ENCODE measurements at places on chromosomes 4 and X.

- no peak overlapping the region for H3K27ac ChIP-seq
- H3K27me3 ChIP-seq = peaks cover 2% of the 10 kb centered on the region
- no peaks in the 10 kb centered on the region for H3K4me1 ChIP-seq
- H3K4me3 ChIP-seq = no peak overlapping the region
- DNase-seq = no peak
- H3K36me3 ChIP-seq = no peaks in the 10 kb centered on the region
Measured at GRCh38 chrX:38379088-38379487, 26.7 kb downstream of the OTC start.

DNA sequence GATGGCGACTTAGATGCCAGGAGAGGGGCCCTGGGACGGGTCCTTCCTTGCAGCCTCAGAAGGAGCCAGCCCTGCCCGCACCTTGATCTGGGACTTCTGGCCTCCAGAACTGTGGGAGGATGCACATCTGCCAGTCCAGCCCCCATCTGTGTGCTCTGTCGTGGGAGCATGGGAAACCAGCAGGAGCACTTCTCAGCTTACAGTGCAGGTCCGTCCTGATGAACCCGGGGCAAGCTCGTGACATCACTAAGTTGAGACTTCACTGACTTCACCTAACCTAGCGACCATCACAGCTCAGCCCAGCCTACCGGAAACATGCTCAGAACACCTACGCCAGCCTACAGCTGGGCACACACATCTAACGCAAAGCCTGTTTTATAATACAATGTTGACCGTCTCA lies 38.1 kb downstream of the ABLIM2 start:
- no peaks in the 10 kb centered on the region for H3K36me3 ChIP-seq
- H3K27me3 ChIP-seq = no peaks in the 10 kb centered on the region
- DNase-seq = no peak
- H3K4me1 ChIP-seq = peaks cover 3% of the 10 kb centered on the region

GRCh38 chr4:87804871-87805270 lies 5.5 kb downstream of the IBSP start:
- DNase-seq = no peak
- H3K4me1 ChIP-seq = no peaks in the 10 kb centered on the region
- H3K4me3 ChIP-seq = no peak overlapping the region
- H3K27me3 ChIP-seq = no peaks in the 10 kb centered on the region

DNA sequence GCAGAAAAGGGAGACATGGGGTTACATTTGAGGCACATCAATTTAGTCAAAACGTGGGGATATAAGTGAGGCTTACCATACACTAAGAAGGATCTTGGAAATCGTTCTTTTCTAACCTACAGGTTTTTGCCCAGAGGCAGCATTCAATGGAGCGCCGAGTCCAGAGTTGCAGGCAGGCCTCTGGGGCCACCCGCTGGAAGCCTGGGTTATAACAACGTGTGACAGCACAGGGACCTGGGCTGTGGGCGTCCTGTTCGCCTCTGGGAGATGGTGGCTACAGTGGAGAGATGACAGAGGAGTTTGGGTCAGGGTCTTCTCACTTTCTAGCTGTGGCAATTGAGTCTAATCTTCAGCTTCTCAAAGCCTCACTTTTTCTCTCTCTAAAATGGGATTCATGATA lies 53.9 kb downstream of the ENPP6 start:
- no peak for DNase-seq
- H3K27me3 ChIP-seq = peaks cover 55% of the 10 kb centered on the region
- peaks cover 3% of the 10 kb centered on the region for H3K4me1 ChIP-seq
- H3K36me3 ChIP-seq = no peaks in the 10 kb centered on the region
- no peak overlapping the region for H3K4me3 ChIP-seq

GRCh38 chrX:134551376-134552048 lies 91.5 kb downstream of the HPRT1 start:
- peaks cover 7% of the 10 kb centered on the region for H3K36me3 ChIP-seq
- peak overlapping the region; percentile 18 for H3K4me3 ChIP-seq
- DNase-seq = no peak
- peaks cover 27% of the 10 kb centered on the region for H3K27me3 ChIP-seq

- no peaks in the 10 kb centered on the region for H3K4me1 ChIP-seq
- H3K27ac ChIP-seq = no peak overlapping the region
- no peak overlapping the region for H3K4me3 ChIP-seq
- DNase-seq = no peak
- peaks cover 1% of the 10 kb centered on the region for H3K27me3 ChIP-seq
Measured at GRCh38 chr4:152971053-152971452, 34.9 kb downstream of the FHDC1 start.

DNA sequence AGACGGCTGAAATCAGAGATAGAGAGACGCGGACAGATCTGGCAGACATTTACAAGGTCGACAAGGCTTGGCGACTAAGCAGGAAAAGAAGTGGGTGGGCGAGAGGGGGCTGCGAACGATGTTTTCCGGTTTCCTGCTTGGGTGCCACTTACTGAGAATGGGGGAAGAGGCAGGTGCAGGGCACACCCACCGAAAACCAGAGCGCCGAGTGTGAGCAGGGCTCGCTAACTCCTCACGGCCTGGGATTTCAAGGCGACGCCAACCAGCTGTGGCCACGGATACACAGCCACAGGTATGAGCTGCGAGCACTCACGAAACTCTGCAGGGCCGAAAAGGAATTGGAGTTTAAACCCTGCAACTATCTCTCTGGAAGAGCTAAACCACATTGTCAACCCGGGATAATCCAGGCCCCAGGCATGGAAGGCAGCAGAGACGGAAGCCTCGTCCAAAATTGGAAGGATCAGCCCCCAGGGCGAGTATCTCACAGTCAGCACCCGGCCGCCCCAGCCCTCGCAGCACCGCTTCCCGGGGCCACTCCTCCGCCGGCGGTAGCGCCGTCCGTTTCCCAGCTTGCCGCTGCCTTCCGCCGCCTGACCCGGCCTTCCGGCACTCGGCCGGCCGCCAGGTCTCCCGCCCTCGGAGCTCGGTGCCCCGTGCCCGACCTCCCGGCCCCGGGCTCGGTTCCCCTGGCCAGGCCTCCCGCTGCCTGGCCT lies 778 bp downstream of the CASP3 start:
- DNase-seq = peak; percentile 43
- peaks cover 53% of the 10 kb centered on the region for H3K4me1 ChIP-seq
- H3K4me3 ChIP-seq = peak overlapping the region; percentile 96

- H3K4me3 ChIP-seq = no peak overlapping the region
- H3K4me1 ChIP-seq = no peaks in the 10 kb centered on the region
- peak; percentile 59 for DNase-seq
Measured at GRCh38 chr4:182938205-182938645, 21.0 kb upstream of the DCTD start.

GRCh38 chrX:8971116-8971515 lies 62.8 kb downstream of the FAM9B start:
- H3K4me3 ChIP-seq = no peak overlapping the region
- H3K27me3 ChIP-seq = no peaks in the 10 kb centered on the region
- H3K4me1 ChIP-seq = peaks cover 2% of the 10 kb centered on the region
- no peak for DNase-seq

GRCh38 chr4:6346373-6347110 lies 76.9 kb downstream of the WFS1 start:
- H3K27me3 ChIP-seq = peaks cover 4% of the 10 kb centered on the region
- H3K27ac ChIP-seq = no peak overlapping the region
- no peaks in the 10 kb centered on the region for H3K4me1 ChIP-seq

DNA sequence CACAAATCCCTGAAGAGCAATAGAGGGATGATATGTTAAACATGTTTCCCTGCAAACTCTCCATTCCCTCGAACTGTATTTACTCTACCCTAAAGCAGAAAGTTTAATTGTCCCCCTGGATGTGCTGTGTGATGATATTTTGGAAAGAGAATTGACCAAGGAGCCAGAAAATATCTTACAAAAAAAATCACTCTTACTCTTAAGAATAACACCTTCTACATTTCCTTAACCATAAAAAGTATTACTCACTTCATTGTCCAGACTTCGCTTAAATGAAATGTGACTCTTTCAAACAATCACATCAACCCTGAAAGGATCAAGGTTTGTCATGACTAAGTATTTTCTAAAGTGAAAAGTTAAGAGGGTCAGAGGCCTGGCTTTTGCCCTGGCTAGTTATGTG lies 49.0 kb upstream of the EGFL6 start:
- H3K4me3 ChIP-seq = no peak overlapping the region
- no peaks in the 10 kb centered on the region for H3K27me3 ChIP-seq
- no peaks in the 10 kb centered on the region for H3K36me3 ChIP-seq
- H3K4me1 ChIP-seq = no peaks in the 10 kb centered on the region

GRCh38 chr4:76059750-76060149 lies 14.8 kb upstream of the ART3 start:
- H3K4me1 ChIP-seq = peaks cover 58% of the 10 kb centered on the region
- peak overlapping the region; percentile 18 for H3K4me3 ChIP-seq
- no peaks in the 10 kb centered on the region for H3K27me3 ChIP-seq
- H3K36me3 ChIP-seq = no peaks in the 10 kb centered on the region
- DNase-seq = peak; percentile 29

DNA sequence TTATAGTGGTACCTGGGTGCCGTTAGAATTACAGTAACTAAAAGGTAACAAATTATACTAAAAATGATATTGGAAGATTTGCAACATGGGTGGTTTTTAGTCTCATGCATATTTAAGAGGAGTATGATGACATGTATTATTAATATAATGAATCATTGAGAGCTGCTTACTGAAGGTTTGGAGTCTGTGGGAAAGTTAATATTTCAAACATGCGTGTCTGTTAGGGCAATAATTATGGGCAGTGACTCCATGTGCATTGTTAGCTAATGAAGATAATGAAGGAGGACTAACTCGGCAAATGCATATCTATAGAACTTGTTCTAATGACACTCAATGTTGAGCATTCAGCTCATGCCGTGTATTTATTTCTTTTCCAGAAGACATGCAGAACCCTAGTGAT lies 47.1 kb downstream of the MTHFD2L start:
- no peak overlapping the region for H3K27ac ChIP-seq
- DNase-seq = no peak
- H3K27me3 ChIP-seq = no peaks in the 10 kb centered on the region
- no peak overlapping the region for H3K4me3 ChIP-seq

- no peak overlapping the region for H3K4me3 ChIP-seq
- H3K36me3 ChIP-seq = no peaks in the 10 kb centered on the region
- H3K27ac ChIP-seq = no peak overlapping the region
- no peak for DNase-seq
Measured at GRCh38 chr4:6956434-6957147, 47.0 kb downstream of the TBC1D14 start.

- no peaks in the 10 kb centered on the region for H3K27me3 ChIP-seq
- H3K4me3 ChIP-seq = no peak overlapping the region
- no peak overlapping the region for H3K27ac ChIP-seq
Measured at GRCh38 chr4:35771571-35771970, 472.7 kb downstream of the ARAP2 start.

DNA sequence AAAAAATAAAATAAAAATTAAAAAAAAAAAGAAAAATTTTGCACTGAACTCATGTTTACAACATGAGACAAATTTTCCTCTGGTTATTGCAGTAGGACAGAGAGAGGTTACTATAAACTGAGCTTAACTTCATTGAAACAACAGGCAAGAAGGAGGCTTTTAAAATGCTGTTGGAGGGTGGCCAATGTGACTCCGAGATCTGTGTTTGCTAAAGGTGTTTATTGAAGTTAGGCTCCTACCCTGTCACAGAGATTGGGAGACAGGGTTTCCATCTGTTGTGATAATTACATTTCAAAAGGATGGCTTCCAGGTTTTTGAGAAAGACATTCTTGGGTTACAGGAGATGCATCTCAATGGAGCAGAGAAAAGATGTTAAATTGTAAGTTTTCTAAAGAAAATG lies 370.5 kb upstream of the HS3ST1 start:
- no peaks in the 10 kb centered on the region for H3K36me3 ChIP-seq
- no peak overlapping the region for H3K27ac ChIP-seq
- no peak overlapping the region for H3K4me3 ChIP-seq
- no peak for DNase-seq
- H3K27me3 ChIP-seq = no peaks in the 10 kb centered on the region

DNA sequence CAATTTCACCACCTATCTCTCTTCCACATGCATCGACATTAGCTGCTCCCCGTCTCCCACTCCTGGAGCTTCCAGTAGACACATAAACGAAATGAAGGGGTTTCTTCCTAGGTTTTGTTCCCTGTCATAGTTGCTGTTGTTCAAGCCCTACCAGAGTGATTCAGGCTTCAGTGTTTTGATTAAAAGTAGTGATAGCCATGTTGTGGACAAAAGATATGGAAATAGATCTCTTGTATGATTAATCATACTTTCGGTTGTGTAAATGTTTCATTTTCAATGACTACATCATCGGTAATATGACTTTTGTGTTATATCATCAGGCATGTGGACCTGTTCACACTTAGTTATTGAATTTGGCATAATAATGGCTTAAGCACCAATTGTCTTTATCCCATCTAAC lies 96.5 kb upstream of the KLF3 start:
- peaks cover 2% of the 10 kb centered on the region for H3K4me1 ChIP-seq
- H3K27me3 ChIP-seq = peaks cover 25% of the 10 kb centered on the region
- no peaks in the 10 kb centered on the region for H3K36me3 ChIP-seq

- H3K27ac ChIP-seq = no peak overlapping the region
- H3K27me3 ChIP-seq = no peaks in the 10 kb centered on the region
- no peaks in the 10 kb centered on the region for H3K36me3 ChIP-seq
- H3K4me1 ChIP-seq = no peaks in the 10 kb centered on the region
- DNase-seq = no peak
- H3K4me3 ChIP-seq = no peak overlapping the region
Measured at GRCh38 chr4:163606896-163607691, 112.6 kb downstream of the TMA16 start.

DNA sequence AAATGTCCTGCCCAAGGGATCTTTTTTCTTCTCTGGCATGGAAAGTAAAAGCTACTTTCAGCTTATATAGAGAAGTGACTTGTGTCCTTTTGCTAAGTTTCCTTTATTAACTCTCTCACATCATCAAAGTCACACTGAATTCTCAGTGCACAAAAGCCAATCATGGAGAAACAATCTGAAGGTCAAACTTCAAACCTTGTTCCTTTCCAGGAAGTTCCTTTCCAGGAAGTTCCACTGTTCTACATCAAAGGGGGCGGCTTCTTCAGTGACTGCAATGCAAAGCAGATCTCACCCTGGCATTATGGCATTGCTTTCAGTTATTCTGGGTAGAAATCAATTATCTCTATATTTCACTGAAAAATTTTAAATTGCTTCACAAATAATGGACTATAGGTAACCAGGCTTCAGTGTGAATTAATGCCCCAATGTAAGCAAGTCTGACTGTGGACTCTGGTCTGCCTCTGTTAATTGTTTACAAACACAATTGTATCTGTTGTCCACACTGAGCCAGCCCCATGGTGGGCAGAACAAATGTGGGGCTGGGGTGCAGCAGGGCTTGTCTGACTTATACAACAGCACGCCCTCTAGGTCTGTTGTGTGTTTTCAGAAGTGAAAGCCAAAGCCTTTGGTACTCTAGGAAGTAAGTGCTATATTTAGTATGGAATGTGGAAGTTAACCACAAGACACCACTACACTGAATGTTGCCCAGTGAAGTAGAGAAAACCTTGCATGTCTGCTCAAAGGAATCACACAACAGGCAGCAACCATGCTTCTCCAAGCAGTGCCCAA lies 98.8 kb downstream of the CDS1 start:
- H3K4me3 ChIP-seq = peak overlapping the region; percentile 47
- no peak overlapping the region for H3K27ac ChIP-seq
- peaks cover 13% of the 10 kb centered on the region for H3K4me1 ChIP-seq
- DNase-seq = no peak
- no peaks in the 10 kb centered on the region for H3K36me3 ChIP-seq
